Stimulated activated CD8-positive, alpha-beta memory T cell treated with anti-CD3 and anti-CD28 coated beads, Interleukin-15, amount 100 ng/mL, for 24 hours (primary cell): ENCODE measurements at places on chromosomes 2 and 18.

DNA sequence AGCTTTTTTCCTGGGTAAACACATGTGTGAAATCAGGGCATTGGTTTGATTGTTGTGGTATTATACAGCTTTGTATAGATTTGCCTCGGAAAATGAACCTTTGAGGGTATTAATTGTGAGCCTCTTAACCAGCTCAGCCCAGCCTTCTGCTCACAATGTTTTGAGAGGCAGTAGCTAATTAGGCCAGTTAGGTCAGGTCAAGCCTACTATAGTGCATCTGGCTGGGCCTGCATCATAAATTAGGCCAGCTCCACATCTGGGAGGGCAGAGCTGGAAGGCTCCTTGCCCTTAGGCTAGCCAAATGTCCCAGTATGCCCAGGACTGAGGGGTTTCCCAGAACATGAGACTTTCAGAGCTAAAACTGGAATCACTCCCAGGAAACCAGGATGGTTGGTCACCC is 43.0 kb downstream of the LRATD1 start:
- DNase-seq, result no peak

DNA sequence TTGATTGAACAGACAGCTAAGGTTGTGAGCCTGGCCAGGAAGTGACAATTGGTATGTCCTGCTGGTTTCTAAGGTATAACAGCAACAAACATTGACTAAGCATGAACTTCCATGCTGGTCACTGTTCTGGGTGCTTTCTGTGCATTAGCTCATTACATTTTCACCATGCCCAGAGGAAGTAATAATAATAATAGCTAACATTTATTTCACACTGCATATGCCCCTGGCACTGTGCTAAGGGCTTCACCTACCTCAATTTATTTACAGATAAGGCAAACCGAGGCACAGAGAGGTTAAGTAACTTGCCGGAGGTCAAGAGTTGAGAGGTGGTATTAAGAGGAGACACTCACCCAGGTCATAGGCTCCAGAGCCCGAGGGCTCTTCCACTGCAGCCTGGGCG is 113.6 kb downstream of the PDCL3 start:
- no peak for DNase-seq

GRCh38 chr2:62992561-62992960 is 58.1 kb upstream of the OTX1 start:
- no peak for DNase-seq

DNA sequence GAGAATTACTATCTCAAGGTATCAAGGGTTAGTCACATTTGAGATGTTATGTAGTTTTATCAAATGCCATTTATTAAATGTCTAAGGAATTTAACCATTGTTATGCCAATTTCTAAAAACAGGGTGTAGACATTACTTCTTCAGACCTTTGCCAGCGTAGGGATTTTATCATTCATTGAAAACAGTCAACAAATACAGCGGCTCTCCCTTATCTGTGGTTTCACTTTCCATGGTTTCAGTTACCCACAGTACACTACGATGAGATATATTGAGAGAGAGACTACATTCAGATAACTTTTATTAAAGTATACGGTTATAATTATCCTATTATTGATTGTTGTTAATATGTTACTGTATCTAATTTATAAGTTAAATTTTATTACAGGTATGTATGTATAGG is 234.7 kb downstream of the TMX3 start:
- DNase-seq, result no peak

GRCh38 chr18:48594471-48595094 is 55.8 kb downstream of the CTIF start:
- no peak for DNase-seq
